Aorta (tissue), 5 donors: ENCODE measurements at places on chromosomes 16 and 17. TPM values are rescaled to one million over a fixed set of nuclear protein-coding genes. Genes with fewer than 3 reads are reported as not detected.

DNA sequence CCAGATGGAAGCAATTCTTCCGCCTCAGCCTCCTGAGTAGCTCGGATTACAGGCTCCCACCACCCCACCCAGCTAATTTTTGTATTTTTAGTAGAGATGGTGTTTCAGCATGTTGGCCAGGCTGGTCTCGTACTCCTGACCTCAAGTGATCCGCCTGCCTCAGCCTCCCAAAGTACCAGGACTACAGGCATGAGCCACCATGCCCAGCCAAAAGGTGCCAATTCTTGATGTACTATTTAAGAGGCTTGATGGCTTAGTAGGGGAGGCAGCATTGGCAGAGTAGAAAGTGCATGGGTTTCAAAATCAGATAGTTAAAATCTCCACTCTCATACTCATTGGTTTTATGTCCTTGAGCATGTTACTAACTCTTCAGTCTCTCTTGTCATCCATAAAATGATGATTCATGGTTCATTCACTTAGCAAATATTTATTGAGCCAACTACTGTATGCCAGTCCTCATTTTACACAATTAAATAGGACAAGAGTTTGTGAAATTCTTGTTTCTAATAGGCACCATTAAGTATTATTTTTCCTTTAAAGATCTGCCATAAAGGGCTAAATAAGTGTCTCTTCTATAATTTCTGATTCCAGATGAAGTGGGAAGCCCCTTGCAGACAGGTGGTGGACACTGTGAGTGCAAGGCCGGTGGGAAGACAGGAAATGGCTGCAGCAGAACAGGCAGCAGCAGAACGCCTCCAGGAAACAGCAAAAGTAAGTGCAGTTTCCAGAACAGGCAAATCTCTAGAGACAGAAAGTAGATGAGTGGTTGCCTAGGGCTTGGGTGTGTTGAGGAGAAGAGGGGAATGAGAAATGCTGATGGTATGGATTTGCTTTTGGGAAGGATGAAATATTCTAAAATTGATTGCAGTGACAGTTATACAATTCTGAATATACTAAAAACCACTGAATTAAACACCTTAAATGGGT, 8.2 kb upstream of the RPL27 start:
- no peaks in the 10 kb centered on the region for H3K4me1 ChIP-seq
- no peaks in the 10 kb centered on the region for H3K27me3 ChIP-seq
- no peak overlapping the region for H3K4me3 ChIP-seq
- no peaks in the 10 kb centered on the region for H3K36me3 ChIP-seq

DNA sequence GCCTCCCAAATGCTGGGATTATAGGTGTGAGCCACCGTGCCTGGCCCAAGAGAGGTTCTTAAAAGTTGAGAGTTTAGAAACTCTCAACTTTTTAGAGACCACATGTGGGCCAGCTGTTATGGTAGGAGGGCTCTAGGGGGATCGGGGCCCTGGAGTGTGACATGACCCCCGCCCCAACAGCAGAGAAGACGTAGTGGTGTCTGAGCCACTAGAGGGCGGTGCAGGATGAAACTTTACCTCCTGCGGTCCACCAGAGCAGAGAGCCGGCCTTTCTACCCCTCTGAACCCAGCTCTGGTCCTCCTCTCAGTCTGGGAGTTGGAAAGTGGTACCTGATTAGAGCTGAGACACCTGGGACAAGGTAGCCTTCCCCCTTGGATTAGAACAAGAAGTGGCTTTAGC, 7.4 kb downstream of the CDK5RAP3 start:
- H3K4me3 ChIP-seq = no peak overlapping the region
- no peaks in the 10 kb centered on the region for H3K4me1 ChIP-seq
- DNase-seq = peak; percentile 79
- H3K36me3 ChIP-seq = peaks cover 2% of the 10 kb centered on the region
- no peaks in the 10 kb centered on the region for H3K27me3 ChIP-seq

- H3K27me3 ChIP-seq = no peaks in the 10 kb centered on the region
- H3K36me3 ChIP-seq = no peaks in the 10 kb centered on the region
- no peaks in the 10 kb centered on the region for H3K4me1 ChIP-seq
- no peak overlapping the region for H3K4me3 ChIP-seq
Observed at GRCh38 chr16:5526826-5527225, 429.2 kb upstream of the EEF2KMT start.

DNA sequence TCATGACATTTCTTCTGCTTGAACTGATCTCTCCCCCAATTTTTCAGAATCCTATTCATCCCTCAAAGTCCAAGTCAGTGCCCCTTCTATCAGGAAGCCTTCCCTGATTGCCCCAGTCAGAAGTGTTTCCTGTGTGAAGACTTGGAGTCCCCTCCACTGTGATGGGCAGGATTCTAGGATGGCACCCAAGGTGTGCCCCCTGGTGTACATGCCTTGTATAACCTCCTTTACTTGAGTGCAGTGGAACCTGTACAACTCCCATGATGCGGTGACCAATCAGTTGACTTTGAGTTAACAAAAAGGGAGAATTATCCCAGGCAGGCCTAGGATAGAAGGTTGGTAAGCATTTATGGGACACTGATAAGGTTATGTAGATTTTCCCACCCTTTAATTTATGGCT, 23.4 kb downstream of the MYH13 start:
- no peaks in the 10 kb centered on the region for H3K27me3 ChIP-seq
- H3K36me3 ChIP-seq = no peaks in the 10 kb centered on the region
- DNase-seq = no peak
- H3K4me3 ChIP-seq = no peak overlapping the region
- H3K4me1 ChIP-seq = no peaks in the 10 kb centered on the region
- no peak overlapping the region for H3K27ac ChIP-seq

- no peaks in the 10 kb centered on the region for H3K27me3 ChIP-seq
- no peaks in the 10 kb centered on the region for H3K4me1 ChIP-seq
- no peak for DNase-seq
- H3K4me3 ChIP-seq = no peak overlapping the region
Observed at GRCh38 chr17:76673729-76674128, 30.2 kb upstream of the ST6GALNAC1 start.

GRCh38 chr17:80645706-80646325, 101.2 kb downstream of the RPTOR start:
- H3K4me1 ChIP-seq = no peaks in the 10 kb centered on the region
- no peaks in the 10 kb centered on the region for H3K27me3 ChIP-seq
- H3K36me3 ChIP-seq = no peaks in the 10 kb centered on the region
- no peak overlapping the region for H3K4me3 ChIP-seq
- H3K27ac ChIP-seq = no peak overlapping the region

DNA sequence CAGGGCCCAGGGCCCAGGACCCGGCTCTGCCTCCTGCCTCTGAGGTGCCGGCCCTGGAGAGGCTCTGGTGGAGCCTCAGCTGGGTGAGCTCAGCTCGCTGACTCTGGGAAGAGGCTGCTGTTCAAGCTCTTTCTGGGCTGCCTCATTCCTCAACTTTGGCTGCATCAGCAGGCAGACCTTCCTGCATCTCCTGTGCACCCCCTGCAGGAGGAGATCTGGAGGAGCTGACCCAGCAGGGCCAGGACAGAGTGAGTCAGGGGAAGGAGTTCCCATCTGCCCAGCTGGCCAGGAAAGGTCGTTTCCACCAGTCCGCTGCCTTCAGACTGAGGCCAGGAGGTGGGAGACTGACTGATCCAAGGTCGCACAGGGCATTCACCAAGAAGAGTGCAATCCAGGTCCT, 10.7 kb downstream of the CRHR1 start:
- no peak overlapping the region for H3K4me3 ChIP-seq
- H3K27ac ChIP-seq = no peak overlapping the region
- no peaks in the 10 kb centered on the region for H3K27me3 ChIP-seq

- H3K4me1 ChIP-seq = no peaks in the 10 kb centered on the region
- DNase-seq = no peak
- H3K27me3 ChIP-seq = no peaks in the 10 kb centered on the region
- H3K4me3 ChIP-seq = no peak overlapping the region
- peaks cover 3% of the 10 kb centered on the region for H3K36me3 ChIP-seq
Observed at GRCh38 chr16:5075637-5076036, 4.0 kb downstream of the ALG1 start.

GRCh38 chr16:65235339-65236177, 113.7 kb upstream of the CDH11 start:
- DNase-seq = no peak
- no peak overlapping the region for H3K27ac ChIP-seq
- H3K4me1 ChIP-seq = no peaks in the 10 kb centered on the region
- no peaks in the 10 kb centered on the region for H3K27me3 ChIP-seq

GRCh38 chr17:28402224-28402630, 3.8 kb downstream of the SLC46A1 start:
- no peaks in the 10 kb centered on the region for H3K36me3 ChIP-seq
- H3K27ac ChIP-seq = no peak overlapping the region
- no peak for DNase-seq
- H3K4me1 ChIP-seq = no peaks in the 10 kb centered on the region

GRCh38 chr16:81710596-81710995, 68.5 kb upstream of the PLCG2 start:
- H3K27me3 ChIP-seq = no peaks in the 10 kb centered on the region
- no peaks in the 10 kb centered on the region for H3K4me1 ChIP-seq
- no peak overlapping the region for H3K4me3 ChIP-seq
- H3K27ac ChIP-seq = no peak overlapping the region
- no peak for DNase-seq

GRCh38 chr16:86383488-86384262, 126.7 kb upstream of the FOXF1 start:
- H3K27ac ChIP-seq = no peak overlapping the region
- no peak for DNase-seq
- H3K4me1 ChIP-seq = no peaks in the 10 kb centered on the region
- no peaks in the 10 kb centered on the region for H3K36me3 ChIP-seq
- no peaks in the 10 kb centered on the region for H3K27me3 ChIP-seq

- H3K4me1 ChIP-seq = no peaks in the 10 kb centered on the region
- peak overlapping the region; percentile 16 for H3K27ac ChIP-seq
- peak overlapping the region; percentile 9 for H3K4me3 ChIP-seq
- no peak for DNase-seq
- H3K27me3 ChIP-seq = no peaks in the 10 kb centered on the region
Observed at GRCh38 chr17:40139566-40140058, 725 bp upstream of the CASC3 start.

KRTAP1-5 gene
- total RNA-seq = not detected

MBTPS1 gene
- 108 TPM for total RNA-seq

CHST4 gene
- not detected for total RNA-seq

CD300LF gene
- total RNA-seq = 2.2 TPM

MFAP4 gene
- total RNA-seq = 271 TPM

KRTAP4-9 gene
- not detected for total RNA-seq

TMEM100 gene
- total RNA-seq = 24.4 TPM

CCL1 gene
- not detected for total RNA-seq

SPIRE2 gene
- 2.2 TPM for total RNA-seq

CCDC78 gene
- 1.7 TPM for total RNA-seq
